ENCODE measurements at places on chromosomes 3 and 15.

DNA sequence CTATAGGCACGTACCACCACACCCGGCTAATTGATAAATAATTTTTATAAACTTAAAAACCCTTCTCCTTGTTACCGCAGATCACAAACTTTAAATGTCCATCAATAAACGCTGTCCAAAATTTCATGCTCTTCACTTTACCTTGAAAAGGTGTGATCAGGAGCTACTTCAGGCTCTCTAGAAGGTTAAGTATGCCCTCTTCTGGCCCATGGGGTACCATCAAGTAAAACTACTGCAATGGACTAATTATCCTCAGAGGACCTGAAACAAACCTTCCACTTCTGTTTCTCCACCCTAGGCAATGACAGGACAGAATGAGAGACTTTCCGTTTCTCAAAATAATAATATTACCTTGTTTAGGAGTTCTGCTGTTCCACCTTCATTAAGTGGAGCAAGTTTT lies 9.2 kb downstream of the LZTFL1 start:
- no peak for DNase-seq

GRCh38 chr3:45942051-45942825 lies 1.0 kb upstream of the CXCR6 start:
- no peak for DNase-seq

GRCh38 chr3:494190-494589 lies 297.6 kb downstream of the CHL1 start:
- no peak for DNase-seq

DNA sequence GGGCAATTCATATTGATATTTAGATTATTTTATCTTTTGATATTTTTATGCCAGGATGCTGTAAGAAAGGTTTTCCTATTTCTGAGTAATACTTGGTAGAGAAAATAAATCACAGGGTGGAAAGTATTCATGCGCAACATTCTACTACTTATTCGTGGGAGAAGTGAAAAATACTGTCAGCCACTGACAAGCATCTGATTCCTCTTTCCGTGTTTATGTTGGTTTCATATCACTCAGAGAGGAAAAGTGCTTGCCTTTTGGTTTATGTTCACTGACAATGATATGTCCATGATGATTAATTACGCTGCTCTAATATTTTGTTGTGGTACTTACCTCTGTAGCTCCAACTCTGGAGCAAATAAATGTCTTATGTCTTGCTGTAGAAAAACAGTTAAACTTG lies 429.4 kb downstream of the EDEM1 start:
- no peak for DNase-seq

- no peak for DNase-seq
Measured at GRCh38 chr3:189673535-189673934, 42.3 kb downstream of the TP63 start.

GRCh38 chr3:170999737-171000242 lies 26.7 kb downstream of the SLC2A2 start:
- no peak for DNase-seq

DNA sequence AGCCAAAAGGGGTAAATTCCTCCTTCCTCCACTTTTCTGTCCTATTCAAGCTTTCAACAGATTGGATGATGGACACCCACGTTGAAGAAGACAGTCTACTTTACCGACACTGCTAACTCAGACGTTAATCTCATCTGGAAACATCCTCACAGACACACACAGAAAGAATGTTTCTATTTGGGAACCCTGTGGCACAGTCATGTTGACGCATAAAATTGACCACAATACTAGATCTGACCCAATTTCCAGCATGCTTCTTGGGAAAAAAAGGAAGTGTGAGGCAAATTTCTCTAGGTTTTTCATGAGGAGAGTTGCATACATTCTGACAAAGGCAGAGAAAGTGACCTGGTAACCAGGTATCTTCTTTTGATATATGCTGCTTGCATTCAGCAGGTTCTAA lies 594.1 kb downstream of the FGF12 start:
- DNase-seq: no peak

GRCh38 chr3:120741320-120741719 lies 996 bp downstream of the RABL3 start:
- DNase-seq: no peak

DNA sequence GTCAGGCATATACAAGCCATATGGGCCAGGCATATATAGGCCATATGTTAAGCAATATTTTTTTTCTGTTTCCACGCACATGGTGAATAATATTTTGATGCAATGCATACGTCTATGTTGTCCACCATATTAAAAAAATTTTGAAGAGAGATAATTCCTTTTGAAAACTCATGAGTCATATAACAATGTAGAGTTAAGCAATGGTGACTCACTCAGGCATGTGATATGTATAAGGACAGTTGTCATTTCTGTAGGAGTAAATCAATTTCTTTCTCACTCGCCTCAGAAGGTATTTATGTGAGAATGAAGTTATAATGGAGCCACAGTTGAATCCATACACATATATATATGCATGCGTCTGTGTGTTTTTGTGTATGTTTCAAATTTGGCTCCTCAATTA lies 272.6 kb downstream of the EPHA3 start:
- no peak for DNase-seq

- DNase-seq: no peak
Measured at GRCh38 chr3:34283751-34284150, 485.3 kb downstream of the PDCD6IP start.

DNA sequence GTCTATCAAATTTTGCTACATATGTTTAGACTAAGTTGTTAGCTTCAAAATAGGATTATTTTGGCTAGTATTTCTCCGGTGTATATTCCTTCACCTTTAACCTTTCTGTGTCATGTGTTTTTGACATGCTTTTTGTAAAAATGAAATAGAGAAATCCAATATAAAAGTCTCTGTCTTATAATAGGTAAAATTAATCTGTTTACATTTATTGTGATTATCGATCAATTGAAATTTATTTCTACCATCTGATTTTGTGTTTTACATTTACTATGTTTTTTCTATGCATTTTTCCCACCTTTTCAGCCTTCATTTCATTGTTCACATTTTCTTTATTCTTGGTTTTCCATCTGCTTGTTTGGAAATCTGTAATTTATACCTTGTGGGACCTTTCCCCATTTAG lies 11.7 kb upstream of the LHFPL4 start:
- DNase-seq: no peak

- no peak for DNase-seq
Measured at GRCh38 chr3:140316466-140316865, 361.4 kb upstream of the TRIM42 start.

- no peak for DNase-seq
Measured at GRCh38 chr3:44476963-44477311, 533 bp downstream of the ZNF445 start.

DNA sequence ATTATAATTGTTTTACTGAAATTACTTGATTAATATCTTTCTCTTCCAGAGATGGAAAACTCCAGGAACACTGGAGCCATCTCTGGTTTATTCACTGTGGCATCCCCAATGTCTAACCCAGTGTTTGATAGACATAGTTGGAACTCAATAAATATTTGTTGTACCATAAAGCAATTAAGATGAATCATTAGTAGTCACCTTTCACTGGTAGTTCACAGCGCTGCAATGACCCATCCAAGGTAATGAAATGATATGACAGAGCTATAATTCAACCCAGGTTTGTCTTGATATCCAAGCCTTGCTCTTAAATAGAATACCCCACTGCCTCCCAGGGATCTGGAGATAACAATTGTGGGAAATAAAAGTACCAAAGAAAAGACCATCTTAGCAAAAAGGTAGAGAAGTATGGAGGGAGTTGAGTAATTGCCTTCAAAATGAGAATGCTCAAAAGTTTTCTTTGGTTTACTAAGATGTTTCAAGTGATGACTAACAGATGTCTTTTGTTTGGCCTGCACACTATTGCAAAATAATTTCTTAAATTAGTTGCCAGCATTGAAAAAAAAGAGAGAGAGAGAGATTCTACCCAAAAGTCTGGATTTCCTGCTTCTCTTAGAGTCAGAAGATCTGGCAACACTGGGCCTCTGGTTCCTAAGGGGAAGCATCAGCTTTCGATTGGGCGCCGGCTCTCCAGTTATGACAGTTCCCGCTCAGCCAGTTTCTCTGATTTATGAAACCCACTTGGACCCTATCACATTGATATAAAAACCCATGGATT lies 348.5 kb downstream of the ERC2 start:
- DNase-seq: no peak

- no peak for DNase-seq
Measured at GRCh38 chr3:146503461-146504202, 34.3 kb upstream of the PLSCR2 start.

DNA sequence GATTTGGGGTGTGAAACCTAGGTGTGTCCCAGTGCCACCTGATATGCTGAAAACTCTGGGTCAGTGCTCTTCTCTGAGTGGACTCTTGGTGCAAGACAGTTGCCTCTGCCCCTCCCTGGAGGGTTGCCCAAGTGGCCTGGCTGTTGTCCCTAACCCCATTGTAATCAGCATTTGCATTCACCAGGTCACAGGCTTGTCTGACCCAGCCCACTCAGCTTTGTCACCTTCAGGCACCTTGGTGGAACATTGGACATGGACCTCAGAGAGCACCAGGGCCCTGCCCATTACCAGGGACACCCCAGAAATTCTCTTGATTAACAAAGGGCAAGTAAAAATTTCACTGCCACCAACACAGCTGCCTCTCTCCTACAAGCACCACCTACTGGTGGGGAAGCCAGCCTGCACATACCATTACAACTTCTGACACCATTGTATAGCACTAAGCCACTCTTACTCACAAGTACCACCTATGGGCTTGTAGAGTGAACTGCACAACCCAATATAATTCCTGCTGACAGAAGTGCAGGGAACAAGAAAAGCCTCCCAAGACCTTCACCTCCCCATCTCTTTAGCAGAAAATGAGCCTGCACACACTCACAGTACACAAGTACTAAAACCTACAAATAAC lies 324.6 kb downstream of the EPHA6 start:
- DNase-seq: no peak

GRCh38 chr15:41080144-41080543 lies 35.9 kb downstream of the INO80 start:
- no peak for DNase-seq

- no peak for DNase-seq
Measured at GRCh38 chr3:47315069-47315647, 32.4 kb downstream of the KLHL18 start.

All from stimulated activated CD4-positive, alpha-beta T cell treated with anti-CD3 and anti-CD28 coated beads, Interleukin-1b, Interleukin-23, amount 100 ng/mL, for 4 hours (primary cell).